ENCODE measurements at places on chromosomes 12 and 14.
A peak's percentile ranks its signal among the peaks of the same experiment; 100 is the strongest.

DNA sequence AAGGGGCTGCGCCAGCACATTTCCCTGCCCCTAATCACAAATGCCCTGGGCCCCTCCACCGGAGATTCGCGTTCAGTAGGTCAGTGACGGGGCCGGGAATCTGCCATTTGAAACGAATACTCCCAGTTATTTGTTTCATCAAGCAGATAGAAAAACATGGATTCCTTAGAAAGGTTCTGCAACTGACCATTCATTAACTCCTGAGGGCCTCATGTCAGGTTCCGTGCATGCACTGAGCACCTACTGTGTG, 25.6 kb upstream of the UBC start:
- no peak for DNase-seq

DNA sequence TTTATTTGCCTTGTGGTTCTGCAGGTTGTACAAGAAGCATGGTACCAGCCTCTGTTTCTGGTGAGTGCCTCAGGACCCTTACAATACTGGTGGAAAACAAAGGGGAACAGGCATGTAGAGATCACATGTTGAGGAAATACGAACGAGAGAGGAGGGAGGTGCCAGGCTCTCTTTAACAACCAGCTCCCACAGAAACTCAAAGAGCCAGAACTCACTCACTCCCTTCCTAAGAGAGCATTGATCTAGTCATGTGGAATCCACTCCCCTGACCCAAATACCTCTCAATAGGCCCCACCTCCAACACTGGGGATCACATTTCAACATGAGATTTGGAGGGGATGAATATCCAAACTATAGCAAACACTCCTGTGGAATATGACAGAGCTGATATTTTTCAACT, 938.0 kb downstream of the GALC start:
- DNase-seq = no peak

DNA sequence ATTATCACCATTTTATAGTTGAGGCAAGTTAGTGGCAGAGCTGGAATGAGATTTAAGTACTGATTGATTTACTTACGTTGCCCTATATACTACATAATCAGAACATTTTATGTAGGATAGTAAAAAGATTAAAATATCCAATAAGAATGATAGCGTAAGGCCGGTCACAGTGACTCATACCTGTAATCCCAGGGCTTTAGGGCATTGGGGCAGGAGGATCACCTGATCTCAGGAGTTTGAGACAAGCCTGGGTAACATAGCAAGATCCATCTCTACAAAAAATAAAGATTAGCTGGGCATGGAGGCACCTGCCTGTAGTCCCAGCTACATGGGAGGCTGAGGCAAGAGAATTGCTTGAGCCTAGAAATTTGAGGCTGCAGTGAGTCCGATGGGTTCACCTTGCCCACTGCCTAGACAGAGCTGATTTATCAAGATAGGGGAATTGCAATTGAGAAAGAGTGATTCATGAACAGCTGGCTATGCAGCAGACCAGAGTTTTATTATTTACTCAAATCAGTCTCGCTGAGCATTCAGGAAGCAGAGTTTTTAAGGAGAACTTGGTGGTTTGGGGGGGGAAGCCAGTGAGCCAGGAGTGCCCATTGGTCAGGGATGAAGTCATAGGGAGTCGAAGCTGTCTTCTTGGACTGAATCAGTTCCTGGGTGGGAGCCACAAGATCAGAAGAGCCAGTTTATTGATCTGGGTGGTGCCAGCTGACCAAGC, 24.7 kb upstream of the SGPP1 start:
- no peak for DNase-seq

DNA sequence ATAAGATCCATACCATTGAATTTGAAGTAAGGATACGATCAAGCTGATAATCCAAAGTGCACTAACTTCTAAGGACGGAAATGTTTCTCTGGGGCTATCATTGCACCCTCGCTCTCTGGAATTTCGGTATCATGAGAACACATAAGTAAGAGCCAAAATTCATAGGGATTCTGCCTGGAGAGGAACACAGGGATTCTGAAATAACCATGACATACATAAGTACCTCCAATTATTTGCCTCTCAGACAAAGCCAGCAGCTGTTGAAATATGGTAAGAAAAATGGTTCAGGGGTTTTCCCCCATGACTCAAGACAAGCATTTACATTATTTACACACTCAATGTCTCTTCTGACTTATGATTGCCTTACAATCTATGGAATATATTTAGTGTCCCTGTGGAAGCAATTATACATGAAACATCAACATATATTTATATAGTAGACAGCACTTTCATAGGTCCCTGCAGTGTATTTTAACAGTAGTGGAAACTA, 1123.6 kb upstream of the SEL1L start:
- DNase-seq = no peak

DNA sequence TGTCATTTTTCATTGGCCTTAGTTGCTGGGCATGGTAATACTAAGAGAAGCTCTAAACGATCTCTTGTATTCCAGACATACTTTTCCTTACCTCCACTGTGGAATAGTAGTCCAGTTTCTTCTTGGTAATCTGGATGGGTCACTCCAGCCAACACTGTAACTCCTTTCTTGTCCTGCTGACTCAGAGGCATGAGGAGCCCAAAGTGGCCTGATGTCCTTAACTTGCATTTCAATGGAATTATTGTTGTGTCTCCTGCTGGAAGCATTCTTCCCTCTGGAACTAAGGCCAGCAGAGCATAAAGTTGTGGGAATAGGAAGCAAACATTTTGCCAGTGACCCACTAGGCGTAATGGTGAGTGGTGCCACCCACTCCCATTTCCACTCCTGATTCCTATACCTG, 33.1 kb downstream of the DAAM1 start:
- DNase-seq = no peak

- DNase-seq = no peak
These were observed 286.8 kb downstream of the DIO2 start for GRCh38 chr14:79924551-79924950.

DNA sequence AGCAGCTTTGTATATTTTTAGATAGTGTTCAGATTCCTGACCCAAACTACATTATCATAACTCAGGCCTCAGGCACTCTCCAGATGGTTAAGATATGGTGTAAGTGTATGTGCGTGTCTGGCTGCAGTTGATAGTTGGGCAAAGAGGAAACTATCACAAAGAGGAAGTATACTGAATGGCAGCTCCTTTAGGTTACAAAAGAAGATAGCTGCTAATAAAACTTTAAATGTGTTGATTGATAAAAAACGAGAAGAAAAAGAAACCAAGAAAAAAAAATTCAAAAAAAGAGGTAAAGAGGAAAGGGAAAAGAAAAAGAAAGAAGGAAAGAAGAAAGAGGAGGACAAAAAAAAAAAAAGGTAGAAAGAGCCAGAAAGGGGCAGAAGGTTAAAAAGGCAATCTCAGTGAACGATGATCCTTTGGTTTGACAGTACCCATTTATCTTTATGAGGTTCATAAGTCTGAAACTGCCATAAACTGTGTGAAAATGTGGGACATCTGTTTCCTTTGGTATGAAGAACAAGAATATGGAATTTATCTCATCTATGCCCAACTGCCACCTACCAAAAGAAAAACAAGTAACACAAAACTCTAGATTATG, 42.2 kb downstream of the TAOK3 start:
- DNase-seq = no peak

GRCh38 chr14:57317248-57317833, 48.6 kb downstream of the AP5M1 start:
- peak; percentile 79 for DNase-seq

GRCh38 chr14:97100306-97100705, 303.1 kb downstream of the VRK1 start:
- no peak for DNase-seq

GRCh38 chr14:25069879-25070278, 19.9 kb upstream of the STXBP6 start:
- DNase-seq = no peak

DNA sequence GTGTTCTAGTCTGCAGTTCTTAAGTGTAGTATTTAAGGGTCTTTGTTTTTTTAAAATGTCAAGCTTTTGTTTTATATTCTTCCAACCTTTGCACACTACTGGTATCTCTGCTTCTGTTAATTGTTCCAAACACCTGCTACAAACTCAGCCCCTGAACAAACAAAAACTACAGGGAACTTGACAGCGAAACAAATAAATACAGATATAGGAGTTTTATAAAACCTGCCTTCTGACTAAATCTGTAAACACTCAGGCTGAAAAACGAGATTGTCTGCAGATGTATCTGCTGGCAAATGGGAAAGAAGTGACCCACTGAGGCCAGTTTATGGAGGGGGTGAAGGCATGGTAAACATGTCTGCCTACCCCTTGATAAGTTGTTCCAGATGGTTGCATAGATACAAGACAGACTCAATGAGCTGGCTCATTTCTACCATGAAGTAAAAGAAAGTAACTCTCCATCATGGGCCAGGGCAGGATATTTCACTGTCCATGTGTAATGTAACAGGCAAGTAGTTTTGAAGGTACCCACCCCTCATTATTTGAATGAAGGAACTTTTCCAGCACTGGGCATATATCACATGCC, 75.6 kb downstream of the LMO3 start:
- DNase-seq = no peak

DNA sequence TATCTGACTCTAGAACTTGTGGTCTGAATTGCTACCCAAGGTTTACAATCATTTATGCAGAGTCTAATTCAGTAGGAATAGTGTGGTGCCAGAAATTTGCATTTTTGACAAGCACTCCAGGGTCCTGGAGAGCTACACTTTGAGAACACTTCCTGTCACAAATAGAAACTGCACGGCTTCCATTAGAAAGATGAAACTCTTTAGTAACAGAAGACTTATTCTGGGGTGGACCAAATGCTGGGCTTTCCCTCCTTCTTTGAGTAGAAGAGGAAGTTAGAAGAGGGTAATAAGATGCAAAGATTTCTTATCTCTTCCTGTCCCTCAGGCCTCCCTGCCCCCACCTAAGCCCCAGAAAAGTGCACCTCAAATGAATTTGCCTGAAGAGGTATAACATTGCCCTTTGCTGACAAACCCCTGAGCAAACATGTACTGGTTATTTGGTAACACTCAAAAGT, 28.4 kb downstream of the DGLUCY start:
- no peak for DNase-seq

- no peak for DNase-seq
These were observed 157.9 kb downstream of the KICS2 start for GRCh38 chr12:64064240-64064639.

GRCh38 chr12:119283310-119283709, 51.2 kb upstream of the CCDC60 start:
- DNase-seq = no peak

DNA sequence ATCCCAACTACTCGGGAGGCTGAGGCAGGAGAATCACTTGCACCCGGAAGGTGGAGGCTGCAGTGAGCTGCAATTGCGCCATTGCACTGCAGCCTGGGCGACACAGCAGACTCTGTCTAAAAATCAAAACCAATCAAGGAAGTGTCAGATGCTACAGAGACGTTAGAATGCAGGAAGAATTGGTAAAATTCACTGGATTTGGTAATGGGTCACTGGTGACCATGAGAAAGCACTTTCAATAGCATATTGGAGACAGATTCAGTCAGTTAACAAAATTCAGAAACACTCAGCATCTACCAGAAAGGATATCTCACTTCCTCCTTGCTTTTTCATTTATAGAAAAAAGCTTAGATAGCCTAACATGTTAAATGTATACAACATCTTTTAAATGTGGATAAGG, 17.5 kb downstream of the BIN2 start:
- DNase-seq = no peak

DNA sequence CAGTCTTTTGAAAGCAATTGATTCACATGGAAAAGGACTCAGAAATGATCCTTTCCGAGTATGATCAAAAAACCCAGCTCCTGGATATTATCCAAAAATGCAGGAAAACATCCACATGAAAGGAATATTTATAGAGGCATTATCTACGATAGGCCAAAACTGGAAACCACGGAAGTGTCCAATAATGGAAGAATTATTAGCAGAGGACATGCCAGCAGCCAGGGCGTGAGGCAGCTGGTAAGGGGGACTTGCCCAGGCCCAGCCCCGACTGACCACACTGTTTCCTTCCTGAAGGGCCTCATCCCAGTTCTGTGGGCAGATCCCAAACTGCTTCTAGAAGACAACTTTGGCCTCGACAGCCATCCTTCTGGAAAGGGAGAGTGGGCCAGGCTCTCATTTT, 20.5 kb downstream of the ACTN1 start:
- DNase-seq = no peak

GRCh38 chr14:68081489-68081888, 261.9 kb downstream of the RAD51B start:
- DNase-seq = no peak

- DNase-seq = no peak
These were observed 920 bp downstream of the CDK17 start for GRCh38 chr12:96399120-96399918.

GRCh38 chr12:89863493-89863938, 154.9 kb upstream of the ATP2B1 start:
- DNase-seq = no peak

GRCh38 chr14:22646570-22647254, 2.6 kb upstream of the OR6J1 start:
- DNase-seq = no peak

All from NCI-H446 (cell line).